CD4-positive, alpha-beta T cell treated with Interleukin-6 for 4 hours (primary cell): ENCODE measurements at places on chromosomes 1 and 21.

DNA sequence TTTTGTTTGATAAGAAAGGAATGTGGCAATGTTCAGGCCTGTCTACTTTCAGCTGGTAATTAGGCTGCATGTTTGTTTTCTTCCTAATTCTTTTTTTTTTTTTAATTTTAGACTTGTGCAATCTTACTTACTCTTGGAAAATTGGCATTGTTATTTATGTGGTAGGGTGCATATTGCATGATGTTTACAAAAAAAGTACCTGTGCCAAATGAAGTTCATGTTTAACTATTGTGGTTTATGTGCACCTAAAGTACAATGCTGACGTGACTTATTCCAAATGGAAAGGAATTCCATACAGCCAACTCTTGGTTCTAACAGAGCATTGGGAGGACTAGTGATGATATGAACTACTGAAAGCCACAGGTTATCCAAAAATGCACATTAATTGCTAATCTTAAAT lies 51.0 kb downstream of the KCNK2 start:
- DNase-seq: no peak

GRCh38 chr21:37682966-37683365 lies 233.3 kb downstream of the KCNJ6 start:
- no peak for DNase-seq

- no peak for DNase-seq
Observed at GRCh38 chr1:214029796-214030195, 42.0 kb downstream of the PROX1 start.

GRCh38 chr1:100860397-100860991 lies 34.1 kb downstream of the EXTL2 start:
- DNase-seq: no peak
